ENCODE measurements at places on chromosomes 6 and 20.

GRCh38 chr6:1925743-1926430, 316.2 kb downstream of the FOXC1 start:
- no peak for DNase-seq

DNA sequence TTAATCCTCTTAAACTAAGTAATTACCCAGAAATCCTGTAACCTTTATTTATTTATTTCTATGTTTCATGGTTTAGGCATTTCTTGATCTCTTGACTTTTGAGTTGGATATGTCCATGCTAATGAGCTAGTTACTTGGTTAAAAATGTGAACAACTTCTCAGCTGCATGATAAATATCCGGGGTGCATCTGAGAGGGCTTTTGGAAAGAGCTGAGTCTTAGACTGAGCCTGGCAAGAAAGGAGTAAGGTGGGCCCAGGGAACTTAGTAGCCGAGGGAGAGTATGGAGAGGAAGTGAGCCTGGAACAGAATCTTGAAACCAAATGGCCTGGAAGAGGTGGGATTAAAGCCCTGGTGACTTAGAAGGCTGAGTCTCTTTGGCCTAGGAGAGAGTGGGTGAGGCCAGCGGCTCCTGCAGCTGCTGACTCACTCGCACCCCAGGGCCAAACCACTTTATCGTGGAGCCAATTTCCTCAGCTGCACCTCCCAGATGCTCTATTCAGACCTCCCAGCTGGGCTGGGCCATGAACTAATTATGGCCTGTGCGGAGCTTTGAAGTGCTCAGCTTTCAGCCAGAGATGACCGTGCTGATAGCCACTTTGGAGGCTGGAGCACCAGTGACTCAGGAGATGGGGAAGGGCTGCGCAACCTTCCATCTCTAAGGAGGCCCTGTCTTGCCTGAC, 19.1 kb downstream of the TGM3 start:
- DNase-seq = no peak

DNA sequence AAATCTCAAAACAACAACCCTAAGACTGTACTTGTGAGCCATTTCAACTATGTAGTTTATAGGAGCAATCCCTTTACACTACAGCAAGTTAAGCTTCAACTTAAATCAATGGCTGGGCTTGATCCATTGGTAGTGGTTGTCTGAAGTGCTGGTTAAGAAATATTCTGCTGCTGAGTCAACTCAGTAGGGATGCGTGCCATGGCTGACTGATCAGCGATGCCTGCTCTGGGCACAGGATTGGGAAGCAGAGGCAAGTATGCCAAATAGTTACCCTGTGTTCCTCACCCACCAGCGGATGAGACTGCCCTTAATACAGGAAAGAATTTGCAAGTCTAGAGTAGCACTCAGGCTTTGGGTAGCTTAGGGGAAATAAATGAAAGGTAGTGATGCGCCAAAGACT, 41.5 kb downstream of the GCM1 start:
- DNase-seq = no peak

DNA sequence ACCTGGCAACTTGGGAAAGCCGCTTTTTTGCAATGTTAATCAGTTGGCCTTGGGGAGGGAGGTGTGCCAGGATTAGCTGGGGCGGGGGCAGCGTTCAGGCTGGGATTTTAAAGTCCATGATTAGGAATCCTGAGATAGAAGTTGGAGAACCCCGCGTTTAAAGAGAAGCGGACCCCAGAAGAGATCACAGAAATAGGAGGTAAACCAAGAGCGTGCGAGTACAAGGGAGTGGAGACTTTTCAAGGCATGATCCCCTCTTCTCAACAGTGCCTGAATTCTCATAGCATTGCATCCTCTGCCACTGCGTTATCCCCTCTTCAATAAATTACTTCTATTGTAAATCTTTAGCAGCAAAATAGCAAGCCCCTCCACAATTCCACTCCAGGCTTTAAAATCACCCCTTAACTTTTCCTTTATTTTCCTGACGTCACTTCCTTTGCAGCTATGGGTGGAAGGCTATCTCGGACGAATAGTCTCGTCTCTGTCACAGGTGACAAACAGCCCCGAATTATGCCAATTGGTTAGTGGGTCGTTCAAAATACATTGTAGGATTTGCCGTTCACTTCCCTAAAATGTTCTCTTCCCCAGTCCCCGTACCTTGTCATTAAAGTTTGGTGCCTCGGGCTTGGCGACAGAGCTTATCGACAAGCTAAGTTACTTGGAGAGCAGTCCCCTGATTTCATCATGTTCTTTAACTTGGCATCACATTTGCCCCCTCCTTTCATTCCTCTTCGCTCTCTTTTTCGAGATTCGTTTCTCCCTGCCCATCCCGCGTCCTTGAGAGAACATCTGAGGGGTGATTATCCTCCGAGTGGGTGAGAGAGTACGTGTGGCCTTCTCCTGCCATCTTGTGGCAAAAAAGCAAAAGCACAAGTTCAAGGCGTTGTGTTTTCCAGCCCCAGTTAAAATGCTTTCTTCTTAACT, 17.1 kb downstream of the OR2B2 start:
- DNase-seq = peak; percentile 48

DNA sequence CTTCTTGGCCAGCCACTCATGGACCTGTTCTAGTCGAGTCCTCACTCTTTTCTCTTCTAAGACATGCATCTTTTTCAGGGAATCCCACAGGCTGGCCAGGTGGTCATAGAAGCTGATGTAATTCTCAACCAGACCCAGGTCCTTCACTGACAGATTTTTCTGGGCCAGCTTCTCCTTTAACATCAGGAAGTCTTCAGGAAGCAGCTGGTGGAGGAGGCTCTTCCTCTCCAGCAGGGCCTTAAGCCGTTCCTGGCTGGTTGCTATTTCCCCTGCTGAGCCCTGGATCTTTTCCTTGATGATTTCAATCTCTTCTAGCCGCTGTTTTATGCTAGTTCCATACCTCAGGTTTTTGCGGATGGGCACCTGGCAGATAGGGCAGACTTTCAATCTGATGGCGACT, 28.6 kb downstream of the DDX27 start:
- DNase-seq = no peak

Data from NCI-H1930 (cell line).